BE2C (cell line): ENCODE measurements at places on chromosomes 11 and 22.

- DNase-seq, result no peak
Measured at GRCh38 chr22:41971431-41971830, 2.2 kb downstream of the SEPTIN3 start.

- no peak for DNase-seq
Measured at GRCh38 chr11:120184946-120185705, 25.7 kb upstream of the OAF start.

GRCh38 chr11:34977089-34977912 is 60.9 kb downstream of the PDHX start:
- no peak for DNase-seq

DNA sequence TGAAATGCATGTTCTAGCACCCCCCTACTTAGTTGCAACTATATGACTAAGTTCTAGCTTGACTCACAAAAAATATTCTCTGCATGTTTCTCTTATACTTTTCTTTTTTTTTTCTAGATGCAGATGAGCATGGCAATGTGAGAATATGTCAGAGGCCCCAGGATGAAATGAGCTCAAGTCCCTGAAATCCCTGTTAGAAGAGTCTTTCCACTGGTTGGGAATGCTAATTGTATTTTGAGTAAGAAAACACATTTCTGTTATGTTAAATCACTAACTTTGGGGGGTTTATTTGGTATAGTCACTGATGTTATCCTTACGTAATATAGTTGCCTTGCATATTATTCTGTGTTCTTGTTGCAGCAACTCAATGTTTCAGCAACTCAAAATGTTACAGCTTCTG is 306.1 kb upstream of the CCDC179 start:
- DNase-seq, result no peak

DNA sequence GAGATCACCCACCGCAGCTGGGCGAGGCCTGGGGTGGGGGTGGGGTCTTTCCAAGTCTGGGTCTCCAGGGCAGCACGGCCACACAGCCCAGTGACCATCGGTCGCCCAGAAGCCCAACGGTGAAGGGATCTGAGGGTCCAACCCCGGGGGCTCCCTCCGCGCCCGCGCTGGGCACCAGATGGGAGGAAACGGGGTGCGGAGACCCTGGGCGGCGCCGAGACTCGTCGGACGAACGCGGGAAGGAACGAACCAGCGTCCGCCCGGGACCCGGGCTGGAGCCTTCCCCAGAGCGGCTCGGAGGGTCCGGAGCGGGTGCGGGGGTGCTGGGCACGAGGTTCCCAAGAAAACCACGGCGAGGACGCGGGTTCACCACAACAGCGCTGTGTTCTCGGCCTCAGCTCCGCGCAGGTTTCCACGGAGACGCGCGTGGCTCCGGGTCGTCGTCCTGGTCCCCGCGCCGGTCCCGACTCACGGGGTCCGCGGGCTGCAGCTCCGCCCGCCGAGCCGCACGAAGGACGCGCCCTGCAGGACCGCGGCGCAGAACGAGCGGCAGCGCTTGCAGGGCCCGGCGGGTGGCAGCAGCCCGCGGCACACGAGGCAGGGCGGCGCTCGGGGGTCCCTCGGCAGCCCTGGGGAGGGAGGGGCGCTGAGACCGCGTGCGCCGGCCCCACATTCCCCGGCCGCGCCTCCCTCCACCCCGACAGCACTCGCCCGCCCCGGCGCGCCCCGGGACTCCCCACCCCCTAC is 2.3 kb upstream of the IL17REL start:
- DNase-seq, result peak; percentile 12

DNA sequence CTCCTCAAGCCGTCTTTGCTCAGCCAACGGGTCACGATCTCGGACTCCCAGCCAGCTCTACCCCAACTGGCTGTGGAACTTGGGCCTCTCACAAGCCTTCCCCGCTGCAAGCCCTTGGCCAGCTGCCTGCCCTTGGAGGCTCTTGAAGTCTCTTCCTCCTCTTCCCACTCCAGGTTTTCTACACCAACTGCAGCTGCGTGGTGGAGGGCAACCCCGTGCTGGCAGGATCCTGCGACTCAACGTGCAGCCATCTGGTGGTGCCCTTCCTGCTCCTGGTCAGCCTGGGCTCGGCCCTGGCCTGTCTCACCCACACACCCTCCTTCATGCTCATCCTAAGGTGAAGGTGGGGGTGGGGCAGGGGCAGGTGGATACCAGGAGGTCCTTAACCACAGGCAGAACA is 40.5 kb upstream of the TPBGL start:
- DNase-seq, result no peak

DNA sequence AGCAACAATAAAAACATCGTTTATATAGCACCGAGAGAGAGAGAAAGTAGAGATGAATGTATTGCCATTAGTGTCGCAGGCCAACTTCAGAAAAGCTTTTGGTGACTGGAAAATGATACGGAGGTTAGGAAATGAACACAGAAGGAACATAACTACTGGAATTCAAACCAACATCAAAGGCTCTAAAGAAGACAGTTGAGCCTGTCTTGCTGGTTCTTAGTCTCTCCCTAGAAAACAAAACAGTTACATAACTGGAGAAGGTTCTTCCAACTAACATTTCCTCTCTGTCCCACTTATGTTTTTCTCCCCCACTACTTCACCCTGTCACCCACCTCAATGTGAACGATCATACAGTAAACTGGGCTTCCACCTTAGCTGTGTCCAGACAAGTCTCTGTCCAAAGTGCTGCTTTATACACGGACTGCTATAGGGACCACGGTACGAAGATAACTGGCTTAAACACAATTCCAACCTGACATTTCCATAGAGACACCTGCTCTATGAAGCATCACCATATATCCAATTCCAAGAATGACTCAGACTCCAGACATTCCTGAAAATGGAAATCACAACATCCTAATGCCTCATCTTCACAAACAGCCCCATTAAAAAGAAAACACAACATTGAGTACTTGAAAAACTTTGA is 85.2 kb upstream of the ARHGAP32 start:
- DNase-seq, result no peak

GRCh38 chr22:20238901-20239675 is 29.0 kb downstream of the RTN4R start:
- peak; percentile 63 for DNase-seq

DNA sequence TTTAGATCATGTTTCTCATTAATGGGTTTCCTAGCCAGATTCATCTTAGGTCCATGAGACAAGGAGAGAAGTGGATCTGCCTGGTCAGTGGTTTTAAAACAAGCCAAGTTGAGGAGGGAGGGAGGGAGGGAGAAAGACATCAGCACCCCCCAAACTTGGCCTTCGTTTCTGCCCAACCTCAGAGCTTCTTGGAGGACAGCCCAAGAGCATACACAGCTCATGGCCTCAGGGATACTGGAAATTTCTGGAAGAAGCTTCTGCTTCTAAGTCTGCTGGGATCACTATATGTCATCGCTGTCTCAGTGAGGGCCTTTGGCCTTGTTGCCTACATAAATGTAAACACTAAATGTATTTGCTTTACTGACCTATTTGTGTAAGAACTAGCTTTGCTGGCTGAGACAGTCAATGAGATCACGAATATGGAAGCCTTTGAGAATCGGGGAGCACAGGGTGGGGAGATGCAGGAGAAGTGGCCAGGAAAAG is 375.1 kb downstream of the BUD13 start:
- DNase-seq, result no peak

GRCh38 chr22:38718414-38718813 is 12.7 kb downstream of the GTPBP1 start:
- DNase-seq, result peak; percentile 69

- DNase-seq, result no peak
Measured at GRCh38 chr22:30944986-30945385, 23.6 kb downstream of the MORC2 start.
